Naive thymus-derived CD4-positive, alpha-beta T cell (primary cell): ENCODE measurements at places on chromosomes 7 and 10. TPM values are rescaled to one million over a fixed set of nuclear protein-coding genes. Genes with fewer than 3 reads are reported as not detected.

- DNase-seq = no peak
Observed at GRCh38 chr7:91031757-91032156, 232.5 kb upstream of the FZD1 start.

DNA sequence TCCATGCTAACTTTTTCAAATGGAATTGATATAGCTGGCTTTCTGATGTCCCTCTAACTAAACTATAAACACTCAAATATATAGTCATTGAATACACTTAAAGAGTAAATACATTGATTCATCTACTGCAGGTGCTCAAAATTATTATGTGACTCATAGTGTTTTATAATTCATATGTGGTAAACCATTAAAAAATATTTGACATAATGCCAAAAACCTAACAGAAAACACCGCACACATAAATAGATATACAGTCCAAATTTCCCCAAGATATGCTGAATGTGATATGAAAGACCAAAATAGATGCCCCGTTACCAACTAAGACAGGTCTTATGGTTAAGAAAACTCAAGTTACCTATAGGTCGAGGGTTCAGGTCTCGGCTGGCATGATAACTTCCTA lies 171.7 kb upstream of the SEMA3E start:
- DNase-seq = no peak

GRCh38 chr10:11335167-11335652 lies 276.2 kb downstream of the USP6NL start:
- no peak for DNase-seq

- no peak for DNase-seq
Observed at GRCh38 chr7:46572691-46573090, 651.6 kb upstream of the IGFBP3 start.

DNA sequence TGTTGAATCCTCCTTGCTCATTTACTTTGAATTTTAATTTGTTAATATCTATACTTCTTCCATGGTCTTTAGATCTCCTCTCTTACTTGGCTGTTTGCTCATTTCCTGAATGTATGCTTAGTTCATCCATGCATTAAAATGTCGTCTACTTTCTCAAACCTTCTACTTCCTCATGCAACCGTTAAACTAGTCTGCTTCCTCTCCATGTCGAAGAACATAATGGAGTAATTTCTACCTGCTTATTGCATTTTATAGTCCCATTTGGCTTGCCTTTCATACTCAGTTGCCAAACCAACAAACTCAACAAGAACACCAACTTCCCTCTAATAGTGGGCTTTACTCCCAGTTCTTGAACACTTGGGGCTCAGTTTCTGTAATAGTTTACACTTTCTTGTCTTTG lies 43.8 kb upstream of the SEMA3D start:
- no peak for DNase-seq

DNA sequence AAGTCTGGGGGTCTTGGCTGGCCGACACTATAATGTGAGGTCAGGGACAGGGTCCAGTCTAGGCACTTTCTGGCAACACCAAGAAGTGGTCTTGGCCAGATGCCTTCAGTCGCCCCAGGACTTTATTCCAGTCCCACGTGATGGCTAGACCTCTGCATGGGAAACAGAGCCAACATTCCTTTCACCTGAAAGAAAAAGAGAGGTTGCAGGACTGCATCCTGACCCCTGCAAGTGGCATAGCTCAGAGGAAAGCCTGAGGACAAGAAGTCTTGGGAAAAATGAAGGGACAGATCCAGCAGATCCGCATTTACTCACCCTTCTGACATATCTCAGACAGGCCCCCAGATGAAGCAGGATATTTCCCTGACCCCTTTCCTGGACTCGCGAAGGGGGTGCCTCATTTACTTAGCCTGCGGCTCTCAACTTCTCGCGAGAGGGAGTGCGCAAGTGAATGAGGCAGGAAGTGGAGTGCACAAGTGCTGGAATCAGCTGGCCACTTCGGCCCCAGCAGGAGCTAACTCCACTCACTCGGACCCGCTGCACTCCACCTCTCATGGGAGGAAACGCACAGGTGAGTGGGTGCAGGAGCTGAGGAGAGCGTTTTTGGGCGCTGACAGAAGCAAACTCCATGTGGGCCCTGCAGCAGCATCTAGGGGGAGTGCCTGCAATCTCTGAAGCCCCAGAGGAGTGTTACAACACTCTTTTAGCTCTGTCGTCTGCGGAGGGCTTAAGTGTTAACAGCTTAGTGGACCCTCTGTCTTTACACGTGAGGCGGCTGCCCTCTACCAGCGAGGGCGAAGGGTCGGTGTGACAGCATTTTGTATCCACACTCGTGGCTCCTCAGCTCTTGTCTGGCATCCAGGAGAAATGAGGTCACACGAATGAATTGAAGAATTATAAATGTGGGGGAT lies 916.2 kb upstream of the GHITM start:
- no peak for DNase-seq

DNA sequence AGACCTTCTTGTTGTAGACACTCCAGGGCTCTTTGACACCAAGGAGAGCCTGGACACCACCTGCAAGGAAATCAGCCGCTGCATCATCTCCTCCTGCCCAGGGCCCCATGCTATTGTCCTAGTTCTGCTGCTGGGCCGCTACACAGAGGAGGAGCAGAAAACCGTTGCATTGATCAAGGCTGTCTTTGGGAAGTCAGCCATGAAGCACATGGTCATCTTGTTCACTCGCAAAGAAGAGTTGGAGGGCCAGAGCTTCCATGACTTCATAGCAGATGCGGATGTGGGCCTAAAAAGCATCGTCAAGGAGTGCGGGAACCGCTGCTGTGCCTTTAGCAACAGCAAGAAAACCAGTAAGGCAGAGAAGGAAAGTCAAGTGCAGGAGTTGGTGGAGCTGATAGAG lies 5.5 kb downstream of the GIMAP7 start:
- no peak for DNase-seq

DNA sequence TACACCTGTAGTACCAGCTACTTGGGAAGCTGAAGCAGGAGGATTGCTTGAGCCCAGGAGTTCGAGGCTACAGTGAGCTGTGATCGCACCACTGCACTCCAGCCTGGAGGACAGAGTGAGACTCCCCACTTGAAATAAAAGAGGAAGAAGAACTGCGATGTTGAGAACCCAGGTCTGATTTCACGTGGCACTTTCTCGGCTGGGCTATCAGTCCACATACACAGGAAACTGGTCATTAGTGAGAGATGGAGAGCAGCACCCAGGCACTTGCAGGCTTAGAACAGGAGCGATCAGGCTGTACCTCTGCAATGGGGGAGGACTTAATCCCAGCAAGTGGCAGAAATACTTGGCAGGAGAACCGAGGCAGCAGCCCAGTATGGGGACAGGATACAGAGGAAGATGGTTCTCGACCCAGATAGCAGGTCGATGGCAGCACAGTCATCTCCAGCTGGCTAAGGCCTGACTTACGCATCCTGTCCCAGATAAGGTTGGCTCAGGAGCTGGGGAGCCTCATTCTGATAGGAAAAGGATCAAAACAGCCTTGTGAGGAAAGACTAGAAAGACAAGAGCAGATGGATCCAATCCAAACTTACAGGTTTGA lies 487.7 kb upstream of the AUTS2 start:
- DNase-seq = no peak

DNA sequence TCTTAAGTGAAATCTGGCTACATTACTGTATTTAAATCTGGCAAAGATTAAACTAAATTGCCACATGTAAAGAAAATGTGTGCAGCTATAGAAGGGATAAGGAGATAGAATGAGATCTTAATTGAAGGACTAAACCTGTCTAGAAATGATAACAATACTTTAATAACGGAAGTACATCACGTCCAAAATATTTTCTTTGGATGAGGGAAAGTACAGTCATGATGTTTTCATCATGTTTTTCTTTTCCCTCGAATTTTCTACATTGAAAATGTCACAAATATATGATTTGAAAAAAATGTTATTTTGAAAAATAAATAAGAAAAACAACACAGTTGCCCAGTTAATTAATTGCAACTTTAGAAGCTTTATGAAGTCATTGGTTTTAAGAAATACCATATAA lies 143.9 kb downstream of the ETV1 start:
- DNase-seq = no peak

- no peak for DNase-seq
Observed at GRCh38 chr10:32167450-32167849, 111.2 kb upstream of the KIF5B start.

DNA sequence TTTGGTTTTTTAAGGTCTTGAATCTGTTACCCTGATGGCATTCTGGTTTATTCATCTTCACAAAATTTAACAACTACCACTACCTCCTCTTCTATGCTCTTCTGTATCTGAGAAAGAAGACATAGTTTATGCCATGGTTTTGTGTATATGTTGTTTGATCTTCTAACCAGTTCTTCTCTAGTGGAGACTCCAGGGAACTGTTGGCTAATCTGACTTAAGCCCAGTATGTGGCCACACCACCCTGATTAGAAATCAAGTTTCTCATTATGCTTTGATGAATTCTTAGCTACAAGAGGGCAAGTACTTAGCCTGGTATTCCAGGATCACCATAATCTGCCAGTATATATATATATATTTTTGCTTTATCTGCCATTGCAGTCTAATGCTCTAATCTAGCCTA lies 99.5 kb upstream of the MXI1 start:
- DNase-seq = no peak

GRCh38 chr7:139733751-139734150 lies 44.0 kb downstream of the HIPK2 start:
- no peak for DNase-seq

DNA sequence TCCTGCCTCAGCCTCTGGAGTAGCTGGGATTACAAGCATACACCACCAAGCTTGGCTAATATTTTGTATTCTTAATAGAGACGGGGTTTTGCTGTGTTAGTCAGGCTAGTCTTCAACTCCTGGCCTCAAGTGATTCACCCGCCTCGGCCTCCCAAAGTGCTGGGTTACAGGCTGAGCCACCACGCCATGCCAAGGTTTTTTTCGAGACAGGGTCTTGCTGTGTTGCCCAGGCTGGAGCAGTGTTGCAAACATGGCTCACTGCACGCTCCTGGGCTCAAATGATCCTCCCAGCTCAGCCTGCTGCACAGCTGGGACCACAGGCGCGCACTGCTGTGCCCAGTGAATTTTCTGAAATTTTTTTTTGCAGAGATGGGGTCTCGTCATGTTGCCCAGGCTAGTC lies 3.3 kb upstream of the SEC31B start:
- no peak for DNase-seq

- DNase-seq = no peak
Observed at GRCh38 chr10:63798599-63799498, 277.6 kb downstream of the REEP3 start.

DNA sequence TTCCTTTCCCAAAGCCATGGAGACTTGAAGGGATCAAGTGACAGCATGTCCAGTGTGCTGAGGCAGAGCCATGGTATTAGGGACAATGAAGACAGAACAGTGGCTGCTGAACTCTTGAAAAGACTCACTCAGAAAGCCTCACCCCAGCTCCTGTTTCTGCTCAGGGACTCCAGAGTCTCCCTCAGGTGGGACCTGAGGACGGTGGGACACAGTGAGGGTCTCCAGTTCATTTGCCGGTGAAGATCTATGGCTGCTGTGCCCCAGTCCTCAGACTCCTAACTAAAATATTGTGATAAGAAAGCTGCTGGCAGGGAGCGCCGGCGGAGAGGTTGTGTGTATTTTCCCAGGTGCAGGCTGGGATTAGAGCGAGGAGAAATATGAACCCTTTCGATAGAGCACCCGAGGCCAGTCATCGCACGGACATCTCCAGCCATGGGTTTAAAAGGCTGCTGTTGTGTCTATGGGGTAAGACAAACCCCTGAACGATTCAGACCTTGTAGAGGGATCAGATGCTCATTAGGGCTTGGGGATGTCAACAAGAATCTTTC lies 57.2 kb downstream of the C7orf25 start:
- no peak for DNase-seq

DNA sequence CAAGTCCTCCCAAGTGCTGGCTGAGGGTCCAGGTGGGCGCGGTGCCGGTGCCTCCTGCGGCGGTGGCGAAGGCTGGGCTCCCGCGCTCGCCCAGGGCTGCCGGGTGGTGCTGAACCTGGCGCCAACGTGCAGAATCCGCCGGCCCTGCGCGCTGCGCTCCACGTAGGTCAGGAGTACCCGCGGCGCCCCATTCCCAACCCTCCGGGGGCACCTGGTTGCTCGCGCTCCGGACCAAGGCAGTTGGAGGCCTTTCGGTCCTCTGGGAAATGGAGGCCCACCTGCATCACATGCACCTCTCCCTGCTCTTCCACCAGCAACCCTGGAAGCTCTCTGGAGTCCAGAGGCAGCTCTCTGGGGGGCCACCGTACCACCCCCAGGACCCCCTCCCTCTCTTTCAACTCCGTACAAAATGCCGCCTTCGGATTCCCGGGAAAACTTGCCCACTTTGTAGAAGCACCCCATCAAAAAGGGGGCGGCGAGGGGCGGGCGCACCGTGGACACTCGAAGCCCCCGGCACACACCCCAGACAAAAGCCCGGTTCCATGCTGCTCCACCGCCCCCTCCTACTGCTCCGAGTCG lies 745 bp downstream of the SLC16A9 start:
- no peak for DNase-seq

Gene PON1
- total RNA-seq = not detected

Gene ADCY1
- not detected for total RNA-seq

Gene COL17A1
- total RNA-seq = not detected in 2 replicates

Gene PTF1A
- total RNA-seq = not detected in 2 replicates

Gene LRGUK
- 0.82 TPM for total RNA-seq

Gene TEX36
- not detected for total RNA-seq

Gene CYP2C18
- total RNA-seq = not detected in 2 replicates

Gene SLC26A3
- total RNA-seq = not detected
